Adrenal gland (tissue), 19 donors: ENCODE measurements at places on chromosomes 1 and 21.

DNA sequence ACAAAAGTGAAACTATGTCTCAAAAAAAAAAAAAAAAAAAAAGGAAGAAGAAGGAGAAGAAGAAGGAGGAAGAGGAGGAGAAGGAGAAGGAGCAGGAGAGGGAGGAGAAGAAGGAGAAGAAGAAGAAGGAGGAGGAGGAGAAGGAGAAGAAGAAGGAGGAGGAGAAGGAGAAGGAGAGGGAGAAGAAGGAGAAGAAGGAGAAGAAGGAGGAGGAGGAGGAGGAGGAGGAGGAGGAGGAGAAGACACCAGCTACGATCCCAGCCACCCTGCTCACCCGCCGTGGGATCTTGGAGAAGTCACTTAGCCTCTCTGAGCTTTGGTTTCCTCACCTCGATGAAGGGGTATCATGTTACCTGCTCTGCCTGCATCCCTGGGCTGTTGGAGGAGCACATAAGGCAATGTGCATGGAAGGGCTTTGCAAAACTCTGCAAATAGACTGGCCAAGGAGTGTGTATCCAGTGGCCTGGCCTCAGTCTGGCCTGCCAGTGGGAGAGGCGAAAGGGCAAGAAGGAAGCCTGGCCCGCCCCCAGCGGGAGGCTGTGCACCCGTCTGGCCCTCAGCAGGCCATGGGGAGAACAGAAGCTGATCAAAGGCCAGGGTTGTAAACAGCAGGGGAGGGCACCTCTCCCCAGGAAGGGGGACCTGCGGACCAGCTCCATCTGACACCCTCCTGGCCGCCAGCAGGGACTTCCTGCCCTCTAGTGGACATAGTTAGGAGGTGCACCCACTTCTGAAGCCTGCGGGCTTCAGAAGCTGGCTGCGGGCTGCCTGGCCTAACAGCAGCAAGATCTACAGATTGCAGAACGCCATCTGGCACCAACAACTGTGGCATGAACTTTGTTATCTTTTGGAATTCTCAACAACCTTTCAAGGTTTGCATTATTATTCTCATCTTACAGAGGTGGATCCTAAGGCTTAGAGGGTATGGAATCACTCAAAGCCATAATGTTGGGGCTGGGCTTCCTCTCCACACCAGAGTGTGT is 19.2 kb upstream of the CDK18 start:
- peak; percentile 80 for DNase-seq

- DNase-seq: no peak
Observed at GRCh38 chr1:246800756-246801155, 76.5 kb downstream of the SCCPDH start.

DNA sequence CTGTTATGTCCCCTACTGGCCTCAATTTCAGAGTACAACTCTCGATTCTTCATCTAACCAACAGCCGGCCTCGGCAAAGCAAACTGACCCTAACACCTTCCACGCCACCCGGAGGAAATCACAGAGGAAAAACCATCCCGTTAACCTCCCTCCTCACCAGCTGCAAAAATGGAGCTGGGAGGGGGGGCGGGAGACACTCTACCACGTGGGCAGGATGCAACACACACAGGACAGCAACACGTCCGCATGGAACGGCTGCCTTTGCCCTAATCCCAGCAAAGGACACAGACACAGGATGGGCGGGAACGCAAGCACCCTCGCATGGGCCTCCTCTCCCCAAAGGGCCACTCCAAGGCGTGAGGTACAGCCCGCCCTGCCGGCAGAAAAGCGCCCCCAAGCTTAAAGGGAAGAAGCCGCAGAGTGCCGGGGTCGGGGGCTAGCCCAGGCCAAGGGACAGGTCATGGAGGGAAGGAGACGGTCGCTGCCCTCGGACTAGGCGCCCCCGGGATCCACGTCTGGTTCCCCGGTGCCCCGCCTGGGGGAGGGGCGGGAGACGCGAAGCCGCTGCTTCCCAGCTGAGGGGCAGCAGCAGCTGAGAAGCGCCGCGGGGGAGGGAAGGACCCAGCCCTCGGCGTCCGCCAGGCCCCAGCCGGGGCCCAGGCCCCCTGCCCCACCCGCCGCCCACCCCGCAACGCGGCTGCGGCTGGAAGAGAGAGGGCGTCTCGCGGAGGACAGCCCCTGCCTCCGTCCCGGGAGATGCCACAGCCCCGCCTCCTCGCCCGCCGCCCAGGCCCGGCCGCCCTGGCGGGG is 590 bp downstream of the FOXJ3 start:
- peak; percentile 63 for DNase-seq

GRCh38 chr1:117365350-117366176 is 1.7 kb upstream of the MAN1A2 start:
- no peak for DNase-seq

GRCh38 chr1:56357927-56358690 is 221.3 kb downstream of the PLPP3 start:
- DNase-seq: no peak

- DNase-seq: no peak
Observed at GRCh38 chr1:63718541-63718970, 55.3 kb upstream of the ROR1 start.

DNA sequence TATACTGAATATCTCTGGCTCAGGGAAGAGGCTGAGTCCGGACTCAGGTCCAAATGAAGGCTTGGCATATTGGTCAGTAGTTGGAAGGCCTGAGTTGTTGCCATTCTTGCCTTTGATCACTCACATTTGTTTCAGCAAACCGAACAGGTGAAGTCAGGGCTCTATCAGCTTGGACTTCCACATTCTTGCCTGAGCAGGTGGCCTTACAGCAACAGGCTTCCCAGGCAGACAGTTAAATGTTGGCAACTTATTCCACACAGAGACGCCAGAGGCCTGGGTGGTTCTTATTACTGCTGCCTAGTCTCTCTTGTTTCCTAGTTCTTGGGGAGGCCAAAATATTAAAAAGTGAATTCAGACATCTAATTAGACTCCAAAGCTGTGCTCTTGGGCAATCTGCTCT is 36.6 kb downstream of the XCL2 start:
- DNase-seq: no peak

DNA sequence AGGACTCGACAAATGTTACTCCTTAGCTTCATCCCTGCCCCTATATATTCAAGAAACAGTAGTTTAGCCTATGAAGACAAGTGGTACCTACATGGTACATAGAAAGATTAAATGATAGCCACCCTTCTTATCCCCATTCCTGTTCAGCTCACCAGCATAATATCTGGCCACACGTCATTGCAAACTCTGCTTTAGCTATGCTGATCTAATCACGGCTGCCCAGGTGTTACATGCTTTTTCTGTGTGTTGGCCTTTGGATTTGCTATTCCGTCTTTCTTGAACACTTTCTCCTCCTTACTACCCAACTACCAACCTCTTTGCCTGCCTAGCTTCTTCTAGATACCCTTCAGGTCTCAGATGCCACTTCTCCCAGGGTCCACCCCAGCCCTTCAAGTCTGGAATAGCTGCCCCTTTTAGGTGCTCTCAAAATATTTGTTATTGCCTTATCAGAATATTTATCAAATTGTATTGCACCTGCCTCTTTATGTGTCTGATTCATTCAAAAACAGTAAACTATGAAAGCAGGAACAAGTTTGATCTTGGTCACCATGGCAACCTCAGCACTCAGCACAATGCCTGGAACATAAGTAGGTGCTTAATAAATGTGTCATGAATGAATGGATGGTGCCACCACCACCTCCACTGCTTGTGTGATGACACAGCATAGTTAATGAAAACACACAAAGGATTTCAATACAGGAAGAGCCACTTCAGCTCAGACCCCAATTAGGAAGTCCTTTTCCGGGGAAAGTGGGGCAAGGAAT is 11.4 kb upstream of the DNASE2B start:
- DNase-seq: no peak

DNA sequence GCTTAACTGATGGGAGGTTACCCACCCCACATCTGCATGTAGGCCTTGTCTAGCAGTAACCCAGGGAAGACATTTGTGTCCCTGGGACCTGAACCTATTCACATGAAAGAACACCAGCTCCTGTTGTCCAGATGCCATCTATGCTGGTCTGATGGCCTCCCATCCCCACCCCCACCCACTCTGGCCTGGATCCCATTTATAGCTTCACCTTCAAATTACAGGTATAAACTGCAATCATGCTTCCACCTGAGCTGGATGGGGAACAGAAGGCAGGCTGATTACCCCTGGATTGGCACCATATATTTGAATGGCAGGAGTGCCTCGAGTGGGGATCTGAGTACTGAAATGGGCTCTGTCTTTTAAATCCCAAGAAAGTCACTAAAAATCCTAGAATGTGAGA is 312.7 kb upstream of the USP24 start:
- no peak for DNase-seq

GRCh38 chr21:27722095-27722494 is 755.2 kb upstream of the ADAMTS5 start:
- DNase-seq: no peak

GRCh38 chr1:204578867-204579664 is 62.9 kb downstream of the MDM4 start:
- peak; percentile 22 for DNase-seq

- no peak for DNase-seq
Observed at GRCh38 chr1:30719406-30720270, 3.7 kb downstream of the MATN1 start.

DNA sequence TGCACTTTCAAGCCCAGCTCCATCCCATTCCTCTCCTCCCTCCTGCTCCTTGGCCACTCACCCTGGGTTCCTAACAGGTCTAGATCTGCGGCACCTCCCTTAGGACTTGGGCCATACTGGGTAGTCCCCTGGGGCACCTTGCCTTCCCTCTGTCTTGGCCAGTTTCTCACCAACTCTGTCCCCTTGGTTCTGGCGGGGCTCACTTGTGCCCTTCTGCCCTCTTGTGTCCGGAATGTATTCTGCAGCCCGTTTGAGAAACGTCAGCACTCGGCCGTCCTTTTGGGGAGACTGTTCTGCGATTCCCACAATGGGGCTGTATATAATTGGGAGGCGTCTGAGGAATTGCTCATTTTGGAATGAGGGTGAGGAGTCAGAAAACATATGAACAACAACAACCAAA is 162.4 kb downstream of the ZSCAN20 start:
- DNase-seq: peak; percentile 67

DNA sequence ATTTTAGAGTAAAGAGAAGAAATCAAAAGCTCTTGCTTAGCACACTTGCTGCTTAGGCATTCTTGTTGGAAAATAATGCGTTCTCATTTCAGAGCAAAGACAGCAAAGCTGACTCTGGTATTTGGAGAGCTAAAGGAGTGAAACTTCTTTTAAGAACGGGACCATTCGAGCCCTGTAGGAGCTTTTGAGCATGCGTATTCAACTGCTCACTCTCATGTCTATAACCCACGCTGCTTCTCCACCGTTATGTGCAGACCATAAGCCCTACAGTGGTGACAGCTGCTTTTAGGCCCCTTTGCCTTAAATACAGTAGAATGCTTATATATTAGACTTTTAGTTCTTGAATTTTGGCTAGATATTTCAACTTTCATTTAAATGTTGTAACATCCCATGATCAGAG is 214.2 kb upstream of the CACYBP start:
- no peak for DNase-seq

- DNase-seq: peak; percentile 81
Observed at GRCh38 chr21:36437745-36438128, 42.2 kb downstream of the CLDN14 start.

GRCh38 chr1:228314658-228315483 is 91.8 kb downstream of the TRIM11 start:
- no peak for DNase-seq

DNA sequence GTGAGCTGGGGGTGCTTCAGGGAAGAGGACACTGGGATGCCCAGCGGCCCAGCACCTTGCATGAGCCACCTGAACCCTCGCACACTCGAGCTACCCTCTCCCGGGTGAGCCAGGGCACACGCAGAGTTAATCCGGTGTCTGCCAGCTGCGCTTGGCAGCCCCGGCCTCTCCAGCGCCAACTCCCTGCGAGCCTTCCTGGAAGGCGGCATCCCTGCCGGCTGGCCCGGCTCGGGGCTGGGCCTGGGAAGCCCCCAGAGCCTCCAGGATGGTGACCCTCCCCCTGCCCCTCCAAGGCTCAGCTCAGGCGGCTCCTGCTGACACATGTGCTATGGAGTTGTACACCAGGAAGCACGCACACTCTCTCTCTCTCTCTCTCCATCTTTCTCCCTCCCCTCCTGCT is 48.7 kb downstream of the RAP1GAP start:
- peak; percentile 45 for DNase-seq

GRCh38 chr1:213680677-213681325 is 307.0 kb upstream of the PROX1 start:
- no peak for DNase-seq

DNA sequence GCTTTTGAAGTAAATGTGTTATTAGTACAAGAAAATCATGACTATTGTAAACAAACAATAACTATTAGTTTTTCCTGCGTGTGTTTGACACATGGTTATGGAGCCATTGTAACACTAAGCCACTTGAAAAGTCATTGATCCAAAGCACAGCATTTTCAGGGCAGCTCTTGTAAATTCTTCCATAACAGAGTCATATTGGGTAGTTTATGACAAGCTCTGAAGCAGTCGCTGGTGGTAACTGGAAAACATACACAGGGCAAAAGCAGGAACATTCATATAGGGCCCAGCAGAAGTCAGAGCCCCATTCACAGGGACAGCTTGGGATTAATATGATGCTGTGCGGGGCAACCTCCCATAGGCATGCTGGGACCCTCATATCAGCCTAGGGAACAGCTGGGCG is 483.2 kb upstream of the PTBP2 start:
- no peak for DNase-seq
